ENCODE measurements at places on chromosomes 7 and 10.

GRCh38 chr7:93055543-93056107 is 62.2 kb downstream of the SAMD9 start:
- DNase-seq = peak; percentile 57

GRCh38 chr7:38245409-38245977 is 27.9 kb downstream of the TARP start:
- DNase-seq = no peak

DNA sequence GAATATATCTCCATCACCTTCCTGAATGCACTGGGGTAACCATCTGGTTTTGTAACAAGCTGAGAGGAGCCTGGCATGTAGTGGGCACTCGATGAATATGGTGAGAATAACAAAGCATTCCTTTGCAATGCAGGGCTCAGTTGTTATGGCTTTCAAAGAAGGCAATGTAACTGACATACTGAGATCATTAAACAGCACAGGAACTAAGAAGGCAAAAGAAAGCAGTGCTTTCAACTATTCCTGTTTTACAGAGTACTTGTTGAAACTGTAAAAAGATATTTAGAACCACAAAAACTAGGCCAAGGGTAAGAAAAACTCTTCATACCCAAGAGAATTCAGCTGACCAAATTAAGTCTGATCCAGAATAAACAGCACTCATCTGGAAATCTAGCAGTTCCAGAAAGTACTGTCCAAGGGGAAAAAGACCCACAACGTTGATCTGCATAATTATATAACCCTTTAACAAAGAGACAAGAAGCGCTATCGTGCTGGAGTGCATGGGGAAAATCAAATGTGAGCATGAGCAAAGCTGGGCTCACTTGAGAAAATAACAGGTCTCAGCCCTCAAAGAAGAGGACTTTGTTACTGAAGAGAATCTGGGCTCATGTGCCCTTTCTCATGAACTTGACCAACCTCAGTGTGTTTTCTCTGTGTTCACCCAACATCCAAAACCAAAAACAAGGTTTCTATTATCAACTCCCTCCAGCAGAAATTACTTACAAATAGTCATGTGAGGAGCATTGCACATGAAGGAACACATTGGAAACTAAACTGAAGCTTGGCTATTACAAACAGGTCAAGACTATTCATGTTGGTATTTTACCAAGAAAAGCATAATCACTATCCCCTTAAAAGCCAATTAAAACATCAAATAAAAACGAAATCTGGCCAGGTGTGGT is 116.2 kb downstream of the AVL9 start:
- DNase-seq = no peak

DNA sequence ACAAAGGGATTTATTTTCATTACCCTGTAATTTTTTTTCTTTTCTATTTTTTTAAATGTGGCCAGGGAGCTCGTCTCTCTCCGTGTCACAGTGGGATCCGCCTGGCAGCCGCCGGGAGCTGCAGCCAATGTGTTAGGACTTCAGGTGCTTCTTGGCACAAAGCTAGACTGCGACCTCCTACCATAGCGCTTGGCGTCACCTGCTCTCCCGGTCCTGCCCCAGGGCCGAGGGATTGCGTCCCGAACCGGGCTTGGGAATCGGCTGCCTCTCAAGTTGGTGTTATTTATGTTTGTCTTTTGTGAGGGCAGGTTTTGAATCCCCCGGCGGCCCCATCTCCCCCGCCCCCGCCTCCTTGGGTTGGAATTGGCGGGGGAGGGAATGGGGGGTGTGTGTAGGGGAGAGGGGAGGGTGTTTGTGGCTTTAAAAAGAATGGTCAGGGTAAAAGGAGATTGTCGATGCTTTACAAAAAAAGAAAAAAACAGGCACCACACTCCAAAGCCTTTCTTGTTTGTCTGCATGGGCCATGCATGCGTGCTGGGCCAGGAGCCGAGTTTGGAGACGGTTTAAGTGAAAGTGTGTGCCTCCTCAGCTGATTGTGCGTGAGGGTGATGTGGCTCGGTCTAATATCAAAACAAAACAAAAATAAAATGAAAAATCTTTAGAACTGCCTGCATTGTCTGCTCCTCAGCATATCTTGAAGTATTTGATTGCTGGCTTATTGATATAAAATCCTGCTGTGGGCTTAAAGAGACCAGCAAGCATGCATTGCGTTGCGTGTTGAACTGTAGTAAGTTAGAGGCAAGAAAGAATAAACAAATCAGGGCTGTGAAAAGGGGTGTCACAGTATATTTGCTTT is 1.2 kb downstream of the PPP1R9A start:
- no peak for DNase-seq

DNA sequence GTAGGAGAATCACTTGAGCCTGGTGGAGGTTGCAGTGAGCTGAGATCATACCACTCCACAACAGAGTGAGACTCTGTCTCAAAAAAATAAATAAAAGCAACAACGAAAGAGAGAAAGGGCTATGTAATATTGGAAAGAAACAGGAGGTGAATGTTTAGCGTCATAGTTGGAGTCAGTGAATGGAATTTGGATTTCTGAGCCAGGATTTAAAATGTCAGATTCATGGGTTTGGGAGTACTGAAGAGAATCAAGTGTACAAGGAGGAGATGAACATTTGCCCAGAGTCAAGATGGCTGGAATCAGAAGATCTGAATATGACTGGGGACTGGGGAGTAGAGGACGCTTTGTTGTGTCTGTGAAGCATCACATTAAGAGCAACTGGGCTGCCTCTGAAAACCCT is 366.4 kb downstream of the GALNT17 start:
- DNase-seq = no peak

DNA sequence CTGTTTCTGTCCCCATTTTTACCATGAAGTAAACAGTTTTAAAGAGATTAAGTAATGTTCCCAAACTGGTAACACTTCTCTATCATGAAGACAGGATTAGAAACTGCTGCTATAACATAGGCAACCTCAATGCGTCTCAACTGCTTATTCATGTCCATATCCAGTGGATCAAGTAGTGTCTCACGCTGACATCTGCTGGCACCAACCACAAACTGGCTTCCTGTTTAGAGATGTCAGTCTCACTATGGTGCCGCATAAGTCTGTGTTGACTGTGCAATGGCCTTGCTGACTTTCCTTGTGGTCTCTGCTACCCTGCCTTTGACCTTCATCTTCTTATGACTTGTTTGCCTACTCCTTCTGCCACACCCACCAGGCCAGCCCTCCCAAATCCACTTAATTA is 369.6 kb upstream of the DPP6 start:
- DNase-seq = peak; percentile 62

DNA sequence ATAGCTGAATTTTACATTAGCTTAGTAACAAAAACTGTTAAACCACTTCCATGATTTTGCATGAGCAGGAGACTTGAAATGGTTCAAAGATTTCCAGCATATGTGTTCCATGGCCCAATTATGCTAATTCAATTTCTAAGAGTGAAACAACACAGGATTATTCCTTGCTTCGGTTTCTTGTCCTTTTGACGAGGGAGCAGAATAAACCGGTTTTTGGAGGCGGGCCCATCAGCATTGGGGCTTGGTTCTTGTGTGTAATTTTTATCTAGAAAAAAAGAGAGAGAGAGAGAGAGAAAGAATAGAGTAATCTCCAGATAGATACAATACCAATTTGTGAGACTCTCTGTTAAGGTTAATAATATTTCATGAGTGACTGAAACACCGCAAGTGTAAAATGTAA is 159.5 kb upstream of the ETV1 start:
- no peak for DNase-seq

GRCh38 chr10:133087045-133087678 is 562 bp upstream of the ADGRA1 start:
- no peak for DNase-seq

- no peak for DNase-seq
These were observed 72.6 kb downstream of the AHR start for GRCh38 chr7:17370901-17371585.

DNA sequence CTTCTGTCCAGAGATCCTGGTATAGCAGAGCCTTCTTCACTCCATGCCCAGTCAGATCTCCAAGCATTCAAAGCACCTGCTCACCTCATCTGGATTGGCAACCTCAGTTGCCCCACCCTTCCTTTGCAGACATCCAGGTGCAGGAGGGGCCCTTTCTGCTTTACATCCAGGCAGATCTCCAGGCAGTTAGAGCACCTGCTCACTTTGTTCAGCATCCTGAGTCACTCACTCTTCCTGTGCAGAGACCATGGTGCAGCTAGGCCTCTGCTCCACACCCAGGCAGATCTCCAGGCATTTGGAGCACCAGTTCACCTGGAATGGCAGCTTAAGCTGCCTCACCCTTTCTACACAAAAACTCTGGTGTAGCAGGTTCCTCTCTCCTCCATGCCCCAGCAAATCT is 153.1 kb downstream of the CDK14 start:
- DNase-seq = no peak

DNA sequence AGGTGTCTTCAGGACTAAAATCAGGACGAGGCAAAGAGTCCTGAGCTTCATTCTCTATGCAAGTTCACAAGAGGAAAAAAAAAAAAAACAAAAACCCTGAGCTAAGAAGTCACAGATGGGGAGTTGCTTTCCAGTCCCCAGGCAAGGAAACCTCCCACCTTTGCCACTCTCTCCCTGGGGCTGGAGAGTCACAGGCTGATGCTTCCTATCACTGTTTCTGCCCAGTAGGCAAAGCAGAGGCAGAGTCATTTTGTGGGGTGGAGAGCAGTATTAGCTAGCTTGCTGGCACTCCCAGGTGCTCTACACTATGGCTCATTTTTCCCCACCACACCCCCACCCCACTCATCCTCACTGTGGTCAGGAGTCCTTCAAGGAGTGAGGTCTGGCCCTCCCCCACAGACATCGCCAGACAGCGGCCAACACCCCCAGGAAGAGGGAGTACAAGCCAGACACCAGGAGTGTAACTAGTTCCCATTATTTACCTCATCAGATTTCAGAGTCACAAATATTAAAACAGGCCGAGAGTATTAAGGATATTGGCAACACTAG is 34.6 kb upstream of the UNC5B start:
- no peak for DNase-seq
